ENCODE measurements at places on chromosomes 1 and 21.
A peak's percentile ranks its signal among the peaks of the same experiment; 100 is the strongest.

DNA sequence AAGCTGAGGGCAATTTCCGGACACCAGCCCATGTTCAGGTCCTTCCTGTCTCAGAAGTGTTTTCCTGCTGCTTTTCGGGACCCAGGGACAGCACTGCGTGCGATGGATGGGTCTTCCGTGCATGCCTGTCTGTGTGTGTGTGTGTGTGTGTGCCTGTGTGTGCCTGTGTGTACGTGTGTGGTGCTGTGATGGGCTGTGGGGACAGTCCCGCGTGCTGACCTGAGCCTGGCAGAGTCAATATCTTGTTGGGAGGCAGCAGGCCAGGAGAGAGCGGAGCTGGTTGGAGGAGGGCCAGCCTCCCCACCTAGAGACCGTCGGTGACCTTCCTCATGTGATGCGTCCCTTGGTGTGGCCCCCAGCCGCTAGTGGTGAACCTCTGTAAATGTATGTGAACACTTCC lies 13.7 kb downstream of the SKI start:
- DNase-seq: no peak

GRCh38 chr1:181503171-181503810 lies 20.0 kb downstream of the CACNA1E start:
- DNase-seq: peak; percentile 76

GRCh38 chr1:62593825-62594394 lies 3.4 kb upstream of the ANGPTL3 start:
- DNase-seq: no peak

DNA sequence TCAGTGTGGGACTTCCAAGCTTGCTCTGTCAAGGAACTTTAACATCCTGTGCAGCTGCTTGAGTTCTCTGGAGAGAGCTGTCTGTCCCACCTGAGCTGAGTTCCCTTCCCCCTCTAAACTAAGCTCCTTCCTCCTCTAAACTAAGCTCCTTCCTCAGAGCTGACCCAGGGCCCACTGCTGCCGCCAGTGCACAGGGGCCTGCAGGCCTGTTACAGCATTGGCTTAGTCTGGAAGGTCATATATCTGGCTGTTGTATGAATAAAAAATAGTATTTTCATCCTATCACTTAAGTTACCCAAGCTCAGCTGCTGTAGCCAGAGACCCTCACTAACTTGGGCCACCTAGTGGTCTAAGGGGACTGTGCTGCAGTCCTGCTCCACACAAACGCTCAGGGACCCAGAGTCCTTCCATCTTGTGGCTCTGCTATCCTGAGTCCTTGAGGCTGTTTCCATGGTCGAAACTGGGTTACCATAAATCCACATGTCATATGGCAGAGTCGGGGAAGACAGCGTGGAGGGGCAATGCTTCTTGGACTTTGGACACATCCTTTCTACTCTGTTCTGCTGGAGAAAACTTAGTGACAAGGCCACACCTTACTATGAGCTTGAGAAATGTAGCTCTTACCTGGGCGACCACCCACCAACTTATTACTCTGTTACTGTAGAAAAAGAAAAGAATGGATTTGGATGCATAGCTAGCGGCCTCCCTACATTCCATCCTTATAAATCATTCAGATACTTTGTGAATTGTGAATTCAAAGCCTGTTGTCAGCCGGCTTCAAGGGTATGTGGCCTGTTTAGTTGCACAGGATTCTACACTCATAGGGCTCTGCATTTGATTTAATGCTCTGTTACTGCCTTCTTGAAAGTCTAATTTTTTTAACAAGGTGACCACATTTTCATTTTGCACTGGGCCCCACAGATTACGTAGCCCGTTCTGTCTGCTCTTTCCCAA lies 71.4 kb upstream of the GCLM start:
- DNase-seq: no peak

DNA sequence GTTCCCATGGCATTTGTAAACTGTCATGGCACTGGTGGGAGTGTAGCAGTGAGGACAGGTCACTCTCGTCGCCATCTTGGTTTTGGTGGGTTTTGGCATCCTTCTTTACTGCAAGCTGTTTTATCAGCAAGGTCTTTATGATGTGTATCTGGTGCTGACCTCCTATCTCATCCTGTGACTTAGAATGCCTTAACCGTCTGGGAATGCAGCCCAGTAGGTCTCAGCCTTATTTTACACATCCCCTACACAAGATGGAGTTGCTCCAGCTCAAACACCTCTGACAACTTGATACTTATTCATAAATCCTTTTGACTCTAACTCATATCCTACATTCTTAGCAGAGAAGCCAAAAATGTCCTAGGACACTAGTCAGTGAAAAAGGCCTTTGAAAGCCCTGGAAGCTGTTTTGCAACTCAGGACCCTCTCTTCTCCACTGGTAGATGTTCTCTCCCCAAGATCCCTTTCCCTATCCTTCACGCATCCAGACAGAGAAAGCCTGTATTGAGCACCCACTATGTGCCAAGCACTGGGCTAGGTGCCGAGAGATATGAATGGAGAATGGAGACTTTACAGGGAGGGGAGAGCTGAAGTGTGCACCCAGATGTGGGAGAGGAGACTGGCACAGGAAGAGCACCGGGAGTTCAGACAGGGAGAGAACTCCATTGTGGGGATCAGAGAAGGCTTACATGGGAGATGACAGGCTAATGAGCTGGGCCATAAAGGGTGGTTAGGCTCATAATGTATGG lies 6.7 kb upstream of the CSRP1 start:
- no peak for DNase-seq

- DNase-seq: peak; percentile 69
These were observed 22.4 kb upstream of the SYNC start for GRCh38 chr1:32724678-32725614.

GRCh38 chr1:92990828-92991227 lies 29.6 kb upstream of the DIPK1A start:
- DNase-seq: no peak

GRCh38 chr1:17762313-17762712 lies 7.2 kb downstream of the ACTL8 start:
- DNase-seq: no peak
